Activated CD4-positive, alpha-beta T cell treated with anti-CD3 and anti-CD28 coated beads, Interleukin-2, amount 10 ng/mL, durations not matched to agents 7 days and 5 days (primary cell): ENCODE measurements at places on chromosomes 1 and 21. TPM values are rescaled to one million over a fixed set of nuclear protein-coding genes. Genes with fewer than 3 reads are reported as not detected.

Gene KCNE1
- total RNA-seq, result 0.19 TPM

Gene C1orf56
- 1.3 TPM for total RNA-seq

Gene SPATA45
- total RNA-seq, result 0.45 TPM

Gene DCDC2B
- 0.10 TPM for total RNA-seq

Gene MSH4
- total RNA-seq, result 0.40 TPM

Gene OLFML2B
- total RNA-seq, result not detected

Gene S100A14
- total RNA-seq, result not detected

Gene L1TD1
- total RNA-seq, result not detected

Gene MPL
- not detected for total RNA-seq

Gene MEX3A
- total RNA-seq, result 0.05 TPM

Gene RHD
- total RNA-seq, result not detected

Gene TFAP2E
- total RNA-seq, result 0.65 TPM

Gene GJA4
- total RNA-seq, result not detected

Gene SWT1
- total RNA-seq, result 3.7 TPM

Gene PYHIN1
- total RNA-seq, result 25.2 TPM
